ENCODE measurements at places on chromosomes 11 and 22. TPM values are rescaled to one million over a fixed set of nuclear protein-coding genes. Genes with fewer than 3 reads are reported as not detected.

Gene DCDC1
- total RNA-seq = 0.36 TPM

Gene MRGPRX3
- total RNA-seq = not detected

GRCh38 chr22:40521046-40521445 lies 115.5 kb downstream of the MRTFA start:
- no peak for DNase-seq
- H3K36me3 ChIP-seq = no peaks in the 10 kb centered on the region
- H3K4me3 ChIP-seq = no peak overlapping the region
- no peaks in the 10 kb centered on the region for H3K27me3 ChIP-seq
- H3K4me1 ChIP-seq = no peaks in the 10 kb centered on the region

Gene DEUP1
- total RNA-seq = 1.2 TPM

GRCh38 chr11:59368238-59369022 lies 9.7 kb downstream of the OR5AN1 start:
- no peaks in the 10 kb centered on the region for H3K4me1 ChIP-seq
- no peaks in the 10 kb centered on the region for H3K36me3 ChIP-seq
- H3K27ac ChIP-seq = no peak overlapping the region
- DNase-seq = no peak
- no peaks in the 10 kb centered on the region for H3K27me3 ChIP-seq
- H3K4me3 ChIP-seq = no peak overlapping the region

Gene KRTAP5-1
- not detected for total RNA-seq

Measured in prostate gland (tissue), 2 donors.